Esophagus muscularis mucosa (tissue), 4 donors: ENCODE measurements at places on chromosomes 1 and 21. TPM values are rescaled to one million over a fixed set of nuclear protein-coding genes. Genes with fewer than 3 reads are reported as not detected.

DNA sequence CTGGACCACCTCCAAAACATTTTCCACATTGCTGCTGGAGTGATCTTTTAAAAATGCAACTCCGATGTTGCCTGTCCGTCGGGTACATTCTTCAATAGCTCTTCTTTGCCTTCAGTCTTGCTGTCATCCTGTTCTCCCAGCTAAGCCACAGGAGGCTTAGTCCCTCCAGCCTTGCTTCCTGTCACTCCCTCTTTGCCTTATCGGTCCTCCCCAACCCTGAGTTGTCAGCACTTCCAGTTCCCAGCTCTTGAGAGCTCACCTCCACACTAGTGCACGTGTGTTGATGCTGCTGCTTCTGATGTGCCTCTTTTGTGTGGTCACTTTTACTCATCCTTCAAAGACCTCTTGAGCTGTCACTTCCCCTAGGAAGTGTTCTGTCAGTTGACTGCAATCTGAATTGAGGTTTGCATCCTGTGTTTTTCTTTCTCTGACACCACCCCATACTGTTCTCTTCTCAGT lies 15.3 kb downstream of the UCK2 start:
- no peak for DNase-seq

- no peak for DNase-seq
Measured at GRCh38 chr1:21344098-21344749, 54.0 kb upstream of the ECE1 start.

DNA sequence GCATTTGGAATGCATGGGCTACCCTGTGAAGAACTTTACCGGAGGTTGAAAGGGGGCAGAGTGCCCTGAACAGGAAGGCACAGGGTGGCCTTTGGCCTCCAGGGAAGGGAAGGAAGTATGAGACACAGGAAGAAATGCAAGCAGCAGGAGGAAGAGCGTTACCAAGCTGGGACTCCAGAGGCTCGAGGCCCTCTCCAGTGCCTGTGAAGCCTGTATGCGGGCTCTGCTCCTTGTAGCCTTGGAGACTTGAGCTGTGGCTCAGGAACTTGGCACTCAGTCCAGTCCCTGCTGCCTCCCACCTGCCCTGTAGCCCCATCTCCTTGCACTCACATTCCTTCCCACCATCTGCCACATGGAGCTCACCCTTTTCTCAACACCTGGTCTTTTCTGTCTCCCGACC lies 33.5 kb upstream of the RNF19B start:
- no peak for DNase-seq

DNA sequence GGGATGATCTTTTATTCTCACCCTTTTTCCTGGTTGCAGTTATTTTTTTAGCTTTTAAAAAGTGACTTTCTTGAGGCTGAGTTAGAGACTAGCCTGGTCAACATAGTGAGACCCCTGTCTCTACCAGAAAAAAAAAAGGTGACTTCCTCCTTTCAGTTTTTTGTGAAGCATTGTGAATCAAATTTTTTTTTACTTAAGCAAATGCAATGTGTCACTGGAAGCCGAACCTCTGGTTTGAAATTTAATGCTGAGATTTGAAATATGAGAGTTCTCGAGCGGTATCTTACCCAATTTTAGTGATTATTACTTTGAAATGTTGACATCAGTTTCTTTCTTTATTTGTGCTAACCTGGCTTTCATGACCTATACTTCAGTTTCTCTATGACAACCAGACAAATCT lies 3.6 kb downstream of the CAP1 start:
- DNase-seq, result no peak

DNA sequence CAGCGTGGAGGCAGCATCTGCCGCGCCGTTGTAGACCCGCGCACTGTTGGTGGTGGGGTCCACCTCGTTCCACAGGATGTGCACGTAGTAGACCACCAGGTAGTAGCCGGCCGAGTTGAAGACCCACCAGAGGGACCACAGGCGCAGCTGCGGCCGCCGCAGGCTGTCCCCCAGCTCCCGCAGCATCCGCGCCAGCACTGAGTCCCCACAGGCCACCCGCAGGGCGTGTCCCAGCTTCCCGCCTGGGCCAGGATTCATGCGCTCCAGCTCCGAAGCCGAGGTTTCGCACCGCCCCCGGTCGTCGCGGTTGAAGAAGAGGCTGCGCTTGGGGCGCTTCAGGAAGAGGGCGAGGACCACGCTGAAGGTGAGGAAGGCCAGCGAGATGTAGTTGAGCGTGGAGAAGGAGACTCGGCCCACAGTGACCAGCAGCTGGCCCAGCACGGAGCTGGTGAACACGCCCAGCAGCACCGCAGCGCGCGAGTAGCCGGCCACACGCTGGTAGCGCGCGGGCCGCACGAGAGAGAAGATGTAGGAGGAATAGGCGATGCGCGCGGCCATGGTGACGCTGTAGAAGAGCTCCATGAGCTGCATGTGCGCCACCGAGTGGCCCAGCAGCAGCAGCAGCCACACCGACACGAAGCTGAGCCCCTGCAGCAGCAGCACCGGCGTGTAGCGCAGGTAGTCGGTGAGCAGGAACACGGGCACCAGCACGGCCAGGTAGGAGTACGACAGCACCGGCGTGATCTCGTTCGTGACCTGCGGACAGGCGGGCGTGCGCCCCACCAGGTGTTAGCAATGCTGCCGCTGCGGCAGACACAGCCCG lies 10.6 kb downstream of the SLC19A1 start:
- DNase-seq, result no peak

GRCh38 chr1:206568779-206569352 lies 43.4 kb downstream of the EIF2D start:
- DNase-seq, result no peak

DNA sequence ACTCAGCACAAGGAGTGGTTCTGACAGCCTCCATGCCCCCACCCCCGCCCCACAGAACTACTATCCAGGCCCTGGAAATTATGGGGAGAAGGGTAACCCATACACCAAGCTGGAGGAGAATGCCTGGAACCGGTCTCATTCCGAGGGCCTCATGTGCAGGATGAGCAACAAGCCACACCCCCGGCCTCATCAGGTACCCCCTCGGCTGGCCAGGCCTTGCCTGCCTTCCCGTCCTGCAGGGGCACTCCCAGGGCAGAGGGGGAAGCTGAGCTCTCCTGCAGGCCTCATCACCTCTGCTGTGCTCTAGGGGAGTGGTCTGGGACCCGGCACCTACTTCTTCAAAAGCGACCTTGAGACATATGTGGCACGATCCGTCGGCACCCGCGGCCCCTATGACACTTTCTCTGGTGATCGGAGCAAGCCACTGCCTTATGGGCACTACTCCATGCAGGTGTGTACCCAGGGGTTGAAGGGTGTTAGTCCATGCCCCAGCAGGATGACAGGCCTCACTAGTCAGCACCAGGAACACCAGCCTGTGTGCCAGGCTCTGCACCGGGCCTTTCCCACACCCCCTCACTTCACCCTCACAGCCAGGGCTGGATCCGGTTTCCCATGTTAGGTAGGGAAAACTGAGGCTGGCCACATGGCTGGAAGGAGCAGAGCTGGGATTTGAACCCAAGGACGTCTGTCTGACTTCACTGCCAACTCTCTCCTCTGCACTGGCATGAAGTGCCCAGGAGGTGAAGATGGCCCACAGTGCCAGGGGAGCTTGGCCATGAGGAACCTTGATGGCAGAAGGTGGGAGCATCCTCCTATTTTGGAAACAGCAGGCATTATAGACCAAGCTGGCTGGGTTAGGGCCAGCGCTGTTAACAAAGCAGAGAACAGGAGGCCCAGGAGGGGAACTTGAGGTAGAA lies 10.9 kb upstream of the TTC22 start:
- DNase-seq, result no peak

- DNase-seq, result no peak
Measured at GRCh38 chr21:35470522-35470921, 421.4 kb upstream of the RUNX1 start.

- no peak for DNase-seq
Measured at GRCh38 chr1:223756806-223757700, 44.7 kb downstream of the CAPN2 start.

DNA sequence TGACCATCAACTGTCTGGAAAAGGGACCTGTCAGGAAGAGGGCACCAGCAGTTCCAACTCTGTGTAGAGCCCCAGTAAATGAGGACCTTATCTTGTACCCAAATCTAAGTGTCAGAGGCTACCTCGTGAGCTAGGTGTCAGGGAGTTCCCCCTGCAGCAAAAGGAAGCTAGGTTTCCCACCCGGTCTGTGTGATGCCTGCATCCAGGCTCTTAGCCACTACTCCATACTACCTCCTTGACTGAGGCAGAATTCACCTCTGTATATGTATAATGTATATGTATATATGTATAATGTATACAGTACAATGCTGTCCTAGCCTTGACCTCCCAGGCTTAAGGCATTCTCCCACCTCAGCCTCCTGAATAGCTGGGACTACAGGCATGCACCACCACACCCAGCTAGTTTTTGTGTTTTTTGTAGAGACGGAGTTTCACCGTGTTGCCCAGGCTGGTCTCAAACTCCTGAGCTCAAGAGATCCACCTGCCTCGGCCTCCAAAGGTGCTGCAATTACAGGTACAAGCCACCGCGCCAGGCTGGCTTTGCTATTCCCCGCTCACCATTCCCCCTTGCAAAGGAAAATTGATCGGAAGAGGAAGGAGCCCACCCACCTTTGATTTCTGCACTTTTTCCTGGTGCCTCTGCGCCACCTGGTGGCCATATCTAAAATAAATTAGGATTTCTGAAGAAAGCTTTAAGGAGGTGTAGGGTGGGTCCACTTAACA lies 15.7 kb upstream of the LUZP1 start:
- no peak for DNase-seq

GRCh38 chr1:25723250-25723880 lies 76.6 kb upstream of the SELENON start:
- DNase-seq, result no peak

DNA sequence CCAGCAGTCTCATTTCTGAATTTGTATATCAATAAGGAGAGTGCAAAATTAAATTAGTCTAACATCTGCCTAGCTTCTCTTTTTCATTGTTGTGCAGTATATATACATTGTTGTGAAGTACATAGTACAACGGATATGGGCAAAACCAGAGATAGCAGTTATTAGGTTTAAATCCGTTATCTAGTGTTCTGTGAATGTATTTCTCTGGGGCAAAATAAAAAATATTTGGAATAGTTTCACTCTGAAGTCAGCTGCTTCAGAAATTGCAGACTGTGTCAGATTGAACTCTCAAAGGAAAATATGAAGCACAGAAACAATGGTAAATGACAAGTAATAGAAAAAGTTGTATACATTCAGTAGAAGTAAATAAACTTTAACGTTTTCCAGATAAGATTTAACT lies 836.5 kb upstream of the CXADR start:
- no peak for DNase-seq

DNA sequence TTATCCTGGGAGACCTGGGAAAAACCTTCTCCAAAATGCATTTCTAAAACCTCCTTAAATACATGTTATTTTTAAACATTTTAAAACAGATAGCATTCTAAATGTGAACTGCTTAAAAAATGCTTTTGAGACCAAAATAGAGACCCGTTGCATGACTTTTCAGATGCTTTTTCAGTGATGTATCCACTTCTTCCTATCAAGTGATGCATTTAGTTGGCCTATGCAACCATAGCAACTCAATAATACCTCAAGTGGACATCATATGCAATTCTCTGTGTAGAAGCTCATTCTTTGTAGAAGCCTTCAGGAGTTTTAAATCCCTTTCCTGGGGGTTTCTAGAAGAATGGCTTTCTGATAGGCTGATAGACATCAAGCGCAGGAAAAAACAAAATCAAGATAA lies 94.5 kb upstream of the RAVER2 start:
- no peak for DNase-seq

GRCh38 chr1:177793900-177794299 lies 176.0 kb downstream of the SEC16B start:
- DNase-seq, result no peak

Gene EDARADD
- 1.6 TPM for total RNA-seq

Gene FMN2
- total RNA-seq, result 2.5 TPM

Gene PALMD
- total RNA-seq, result 23.2 TPM

Gene LRRC38
- total RNA-seq, result 0.17 TPM

Gene P3R3URF
- total RNA-seq, result not detected

Gene PIGP
- total RNA-seq, result 21.6 TPM

Gene ACTRT2
- total RNA-seq, result not detected
